ENCODE measurements at places on chromosomes 3 and 15.
A peak's percentile ranks its signal among the peaks of the same experiment; 100 is the strongest.

GRCh38 chr15:47997195-47998080 is 123.4 kb upstream of the SLC24A5 start:
- no peak for DNase-seq

DNA sequence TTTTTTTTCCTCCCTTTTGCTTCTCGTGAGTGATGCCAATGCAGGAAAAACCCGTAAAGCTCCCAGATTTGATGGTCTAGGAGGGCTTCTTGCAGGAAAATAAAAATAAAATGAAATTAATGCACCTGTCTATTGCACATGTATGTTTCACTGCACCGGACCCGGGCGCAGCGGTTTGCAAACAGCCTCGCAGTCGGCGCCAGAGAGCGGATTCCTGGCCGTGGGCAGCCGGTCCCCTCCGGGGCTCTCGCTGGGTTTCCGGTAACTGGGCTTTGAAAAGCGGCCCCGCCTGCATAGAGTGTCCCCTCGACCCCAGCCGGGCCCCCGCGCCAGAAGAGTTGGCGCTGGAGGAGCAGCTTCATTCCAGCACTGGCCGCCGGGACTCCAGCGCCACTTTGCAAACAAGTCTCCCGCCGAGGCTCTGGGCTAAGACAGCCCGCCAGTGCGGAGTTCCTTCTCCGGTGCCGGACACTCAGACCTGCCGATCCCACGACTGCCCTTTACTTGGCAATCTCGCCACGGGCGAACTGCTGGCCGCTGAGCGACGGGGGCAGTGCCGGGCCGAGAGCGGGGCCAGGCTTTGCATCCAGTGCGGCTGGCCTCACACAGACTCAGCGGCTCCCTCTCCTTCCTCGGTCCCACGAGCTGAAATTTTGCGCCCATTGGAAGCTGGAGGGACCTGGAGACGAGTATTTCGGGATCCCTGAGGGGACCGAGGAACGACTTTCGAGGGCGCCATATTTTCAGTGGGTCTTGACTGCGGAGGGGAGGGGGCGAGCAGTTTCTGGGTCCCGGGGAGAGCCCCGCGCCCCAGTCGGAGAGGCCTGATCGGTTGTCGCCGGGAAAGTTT is 225.9 kb upstream of the C2CD4B start:
- peak; percentile 31 for DNase-seq

DNA sequence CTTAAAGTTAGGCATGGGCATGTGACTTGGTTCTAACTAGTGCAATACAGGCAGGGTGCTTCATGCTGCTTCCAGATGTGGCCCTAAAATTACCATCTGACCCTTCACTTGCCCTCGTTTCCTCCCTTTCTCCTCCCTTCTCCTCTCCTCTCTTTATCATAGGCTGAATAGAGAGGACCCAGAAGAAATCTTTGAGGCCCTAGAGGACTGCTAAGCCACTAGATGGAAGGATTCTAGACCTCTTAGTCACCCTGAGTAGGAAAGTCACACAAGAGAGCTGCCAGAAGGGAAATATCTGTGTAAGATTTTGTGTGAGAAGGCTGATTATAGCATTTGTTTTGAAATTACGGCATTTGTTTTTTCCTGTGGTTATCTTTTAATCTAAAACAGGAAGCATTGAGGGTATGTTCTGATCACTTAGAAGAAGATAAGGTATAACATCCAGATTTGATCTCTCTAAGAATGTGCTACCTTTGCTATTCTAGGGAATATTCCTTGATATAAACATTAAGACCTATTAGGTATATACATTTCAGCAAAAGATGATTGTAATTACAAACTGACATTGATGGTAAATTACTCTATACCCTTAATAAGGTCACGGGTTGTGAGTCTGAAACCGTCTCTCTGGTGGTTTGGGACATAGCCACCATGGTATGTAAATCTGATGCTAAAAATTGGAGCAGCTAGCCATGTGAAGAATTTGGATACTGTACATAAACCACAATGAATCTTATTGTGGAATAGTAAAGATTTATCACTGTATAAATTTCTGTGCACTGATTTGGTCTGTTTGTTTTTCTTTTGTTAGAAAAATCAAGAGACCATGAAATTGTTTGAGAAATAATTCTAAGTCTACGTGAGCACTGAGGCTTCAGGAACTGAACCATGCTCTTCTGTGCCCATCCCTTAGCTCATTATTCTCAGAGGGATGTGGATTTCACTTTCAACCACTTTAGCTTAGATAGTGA is 84.1 kb downstream of the TP63 start:
- peak; percentile 66 for DNase-seq

GRCh38 chr3:23600167-23600871 is 205.4 kb upstream of the UBE2E1 start:
- DNase-seq = peak; percentile 76

- no peak for DNase-seq
Measured at GRCh38 chr15:71357321-71357732, 242.1 kb downstream of the THSD4 start.

- no peak for DNase-seq
Measured at GRCh38 chr15:92480361-92480760, 86.7 kb downstream of the ST8SIA2 start.

DNA sequence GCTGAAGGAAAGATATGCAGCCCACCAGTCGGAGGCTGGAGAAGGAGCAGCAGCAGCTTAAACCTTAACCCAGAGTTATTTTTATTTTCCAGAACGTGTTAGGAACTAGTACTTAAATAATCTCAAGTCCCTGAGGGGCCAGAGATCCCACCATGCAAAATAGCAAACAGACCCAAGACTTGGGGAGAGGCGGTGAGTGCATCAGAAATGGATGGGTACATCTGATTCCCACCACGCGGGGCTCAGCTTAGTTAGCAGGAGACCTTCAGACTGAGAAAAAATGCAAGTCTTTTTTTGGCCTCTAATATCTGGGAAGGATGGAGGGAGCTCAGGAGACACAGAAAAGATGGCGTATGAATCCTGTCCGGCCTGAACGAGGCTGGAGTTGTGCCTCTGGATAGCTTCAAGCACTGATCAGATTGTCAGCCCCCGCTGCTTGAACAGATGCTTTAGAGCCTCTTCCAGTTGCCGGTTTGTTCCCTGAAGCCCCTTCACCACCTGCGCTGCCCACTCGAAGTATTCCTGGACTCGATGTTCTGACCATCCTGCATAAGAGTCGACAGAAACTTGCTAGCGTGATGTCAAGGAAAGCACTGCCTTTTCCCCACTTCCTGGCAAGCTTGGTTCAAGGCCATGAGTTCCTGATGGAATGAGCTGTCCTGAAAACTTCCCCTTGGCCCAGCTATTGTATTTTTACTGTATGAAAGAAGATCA is 1.3 kb downstream of the HDDC3 start:
- DNase-seq = no peak

- DNase-seq = no peak
Measured at GRCh38 chr15:39139431-39140059, 441.3 kb upstream of the THBS1 start.
